Stimulated activated CD4-positive, alpha-beta T cell treated with anti-CD3 and anti-CD28 coated beads, Interleukin-12 subunit alpha, Interleukin-12 subunit beta, amount 100 ng/mL, for 24 hours (primary cell): ENCODE measurements at places on chromosomes 12 and 14.

DNA sequence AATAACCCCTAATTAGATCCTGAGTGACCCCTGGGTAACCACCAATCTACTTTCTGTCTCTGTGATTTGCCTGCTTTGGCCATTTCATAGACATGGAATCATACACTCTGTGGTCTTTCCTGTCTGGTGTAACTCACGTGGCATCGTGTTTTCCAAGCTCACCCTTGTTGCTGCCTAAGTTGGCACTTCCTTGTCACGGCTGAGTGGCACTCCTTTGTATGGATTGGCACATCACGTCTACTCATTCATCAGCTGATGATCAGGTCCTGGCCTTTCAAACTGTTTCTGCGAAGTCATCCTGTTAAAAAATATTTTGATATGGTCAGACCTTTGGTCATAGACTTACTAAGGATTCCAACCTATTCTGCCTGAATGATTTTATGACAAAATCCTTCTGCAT, 87.7 kb downstream of the GLT1D1 start:
- DNase-seq, result no peak

DNA sequence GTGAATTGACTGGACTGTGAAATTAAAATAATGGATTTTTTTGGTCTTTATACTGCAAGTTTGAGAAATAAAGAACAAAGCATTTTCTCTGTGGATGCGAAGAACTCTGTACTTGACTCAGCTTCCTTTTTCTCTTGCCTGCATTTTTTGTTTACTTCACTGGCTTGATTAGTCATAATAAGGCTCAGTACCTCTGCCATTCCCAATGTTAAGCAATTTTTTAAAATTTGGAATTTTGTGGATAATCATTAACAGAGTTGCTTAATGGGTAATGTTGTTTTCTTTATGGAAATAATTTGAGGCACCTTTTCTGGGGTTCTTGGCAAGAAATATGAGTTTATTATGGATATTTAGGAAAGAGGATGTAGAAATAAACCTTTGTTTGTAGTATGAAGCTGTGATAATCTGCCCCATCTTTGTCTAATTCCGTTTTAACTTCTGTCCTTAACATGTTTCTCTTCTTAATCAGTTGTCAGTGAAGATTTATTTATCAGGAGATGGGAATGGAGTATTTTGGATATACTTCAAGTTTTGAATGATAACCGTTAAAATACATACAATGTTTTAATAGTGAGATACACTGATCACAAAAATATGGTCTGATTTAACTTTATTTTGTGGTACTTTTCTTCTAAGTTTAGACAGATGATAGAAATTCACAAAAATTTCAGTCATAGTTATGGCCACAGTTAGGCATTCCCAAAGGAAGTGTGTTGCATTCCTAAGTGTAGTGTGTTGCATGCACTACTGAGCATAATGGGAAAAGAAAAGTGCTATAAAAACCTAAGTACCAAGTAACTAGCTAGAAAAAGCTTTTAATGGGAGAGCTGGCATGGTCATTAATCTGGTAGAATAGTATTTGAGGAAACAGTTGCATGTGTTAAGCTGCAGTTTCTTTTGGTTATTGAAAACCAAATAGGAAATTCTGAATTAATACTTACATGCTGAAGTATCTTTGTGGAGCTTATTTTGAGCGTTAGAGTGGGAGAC, 27.7 kb downstream of the WNK1 start:
- DNase-seq, result no peak

- DNase-seq, result no peak
Observed at GRCh38 chr14:101500061-101500460, 61.2 kb upstream of the DIO3 start.

GRCh38 chr14:89248411-89249064, 168.5 kb downstream of the FOXN3 start:
- DNase-seq, result no peak

DNA sequence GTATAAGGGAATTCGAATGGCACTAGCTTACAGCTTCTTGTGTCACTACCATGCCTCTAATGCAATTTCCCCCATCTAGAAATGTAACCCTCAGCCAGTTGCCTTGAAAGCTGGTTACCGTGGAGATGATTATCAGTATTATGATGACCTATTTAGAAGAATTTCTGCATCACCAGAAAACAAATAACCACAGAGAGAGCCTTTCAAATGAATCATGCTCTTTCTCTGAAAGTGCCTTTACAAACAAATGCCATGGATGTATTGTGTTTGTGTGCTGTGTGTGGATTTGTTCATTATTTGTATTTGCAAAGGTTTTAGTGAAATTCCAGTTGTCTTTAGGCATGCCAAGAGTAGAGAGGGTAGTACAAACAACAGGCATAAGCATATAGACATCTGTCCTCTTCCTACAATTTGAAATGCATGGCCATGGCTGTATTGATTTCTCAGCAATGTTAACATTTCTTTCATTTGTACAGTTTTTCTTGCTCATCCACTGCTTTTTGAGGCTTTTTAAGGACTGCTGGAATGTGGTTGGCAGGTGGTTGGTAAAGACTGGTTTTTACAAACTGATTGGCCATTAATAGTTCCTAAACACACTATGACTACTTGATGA, 266.5 kb downstream of the PAWR start:
- no peak for DNase-seq

- DNase-seq, result no peak
Observed at GRCh38 chr12:64004641-64005040, 160.1 kb downstream of the SRGAP1 start.

- DNase-seq, result no peak
Observed at GRCh38 chr14:78530078-78530477, 359.9 kb downstream of the NRXN3 start.
